Lung (tissue), 17 donors: ENCODE measurements at places on chromosomes 3 and 15.

GRCh38 chr15:83380682-83381081 is 66.5 kb upstream of the SH3GL3 start:
- DNase-seq: peak; percentile 25

DNA sequence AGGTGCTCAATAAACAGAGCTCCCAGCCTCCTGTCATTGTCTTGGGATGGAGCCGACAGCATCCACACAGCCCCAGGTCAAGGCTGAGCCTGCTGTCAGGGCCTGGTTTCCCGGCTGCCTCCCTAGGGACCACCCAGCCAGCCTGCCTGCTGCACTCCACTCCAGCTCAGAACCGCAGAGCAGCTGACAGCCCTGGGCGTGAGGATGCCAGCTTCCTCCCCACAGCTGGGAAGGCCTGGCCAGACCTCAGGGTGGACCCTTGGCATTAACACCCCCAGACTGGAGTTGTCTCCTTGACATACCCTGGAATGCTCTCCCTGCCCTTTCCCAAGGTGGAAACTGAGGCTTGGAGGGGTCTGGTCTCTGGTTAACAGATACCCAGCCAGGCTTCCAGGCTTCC is 112.0 kb downstream of the WNT7A start:
- no peak for DNase-seq

GRCh38 chr3:129502641-129503408 is 25.6 kb upstream of the RHO start:
- no peak for DNase-seq

- DNase-seq: no peak
These were observed 19.5 kb upstream of the PIK3CB start for GRCh38 chr3:138854204-138854603.

DNA sequence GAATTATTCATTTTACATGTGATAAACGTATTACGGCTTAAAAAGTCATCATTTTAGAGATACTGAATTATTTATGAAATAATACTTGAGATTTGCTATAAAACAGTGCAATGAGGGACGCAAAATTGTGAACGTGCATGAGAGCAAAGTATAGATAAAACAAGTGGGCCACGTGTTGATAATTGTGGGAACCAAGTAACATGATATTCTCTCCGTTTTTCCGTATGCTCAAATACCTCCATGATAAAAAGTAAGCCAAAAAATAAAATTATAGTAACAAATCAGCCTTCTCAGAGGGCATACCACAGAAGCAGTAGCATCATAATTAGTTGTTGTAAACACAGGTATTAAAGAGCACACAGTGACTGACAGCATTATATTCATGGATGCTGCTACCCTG is 42.6 kb downstream of the SFMBT1 start:
- no peak for DNase-seq

GRCh38 chr3:114709102-114709501 is 415.3 kb downstream of the TIGIT start:
- no peak for DNase-seq

GRCh38 chr3:122100591-122101463 is 45.7 kb downstream of the CD86 start:
- peak; percentile 2 for DNase-seq

DNA sequence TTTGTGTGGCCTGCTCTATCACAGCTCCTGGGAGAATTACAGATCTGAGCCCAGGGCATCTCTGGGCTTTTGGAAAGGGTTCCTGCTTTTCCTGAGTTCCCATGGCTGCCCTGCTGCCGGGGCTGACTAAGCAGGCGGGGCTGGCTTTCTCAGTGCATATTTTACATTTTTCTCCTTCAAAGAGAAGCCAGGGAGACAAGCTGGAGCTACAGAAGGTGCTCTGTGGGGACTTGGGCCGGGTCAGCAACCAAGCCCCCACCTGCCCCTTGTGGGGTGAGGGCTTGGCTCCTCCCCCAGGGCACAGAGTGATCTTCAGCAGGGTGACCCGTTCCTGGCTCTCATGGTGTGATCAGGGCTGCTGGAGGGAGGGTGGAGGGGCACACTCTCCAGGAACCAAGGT is 17.4 kb downstream of the ABTB1 start:
- peak; percentile 41 for DNase-seq

- no peak for DNase-seq
These were observed 356.1 kb downstream of the OTOL1 start for GRCh38 chr3:161852744-161853143.

DNA sequence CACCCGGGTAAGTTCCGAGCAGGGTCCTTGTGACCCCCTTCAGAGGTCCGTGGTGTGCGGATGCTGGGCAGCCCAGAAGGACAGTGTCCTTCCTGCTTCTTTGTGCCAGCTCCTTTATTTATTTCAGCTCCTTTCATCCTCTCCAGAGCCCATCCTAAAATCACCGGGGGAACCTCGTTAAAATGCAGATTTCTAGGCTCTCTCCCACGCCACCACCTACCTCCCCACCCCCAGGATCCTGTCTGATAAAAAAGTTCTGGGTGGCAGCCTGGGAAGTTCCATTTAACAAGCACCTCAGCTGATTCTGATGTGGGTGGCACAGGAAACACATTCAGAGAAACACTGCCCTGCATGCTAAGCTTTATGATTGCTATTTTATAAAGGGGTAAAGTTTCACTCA is 12.5 kb upstream of the IGF1R start:
- no peak for DNase-seq

GRCh38 chr3:24495326-24495994 is 810 bp upstream of the THRB start:
- peak; percentile 75 for DNase-seq

- DNase-seq: no peak
These were observed 174.8 kb downstream of the CHDH start for GRCh38 chr3:53671192-53671960.

DNA sequence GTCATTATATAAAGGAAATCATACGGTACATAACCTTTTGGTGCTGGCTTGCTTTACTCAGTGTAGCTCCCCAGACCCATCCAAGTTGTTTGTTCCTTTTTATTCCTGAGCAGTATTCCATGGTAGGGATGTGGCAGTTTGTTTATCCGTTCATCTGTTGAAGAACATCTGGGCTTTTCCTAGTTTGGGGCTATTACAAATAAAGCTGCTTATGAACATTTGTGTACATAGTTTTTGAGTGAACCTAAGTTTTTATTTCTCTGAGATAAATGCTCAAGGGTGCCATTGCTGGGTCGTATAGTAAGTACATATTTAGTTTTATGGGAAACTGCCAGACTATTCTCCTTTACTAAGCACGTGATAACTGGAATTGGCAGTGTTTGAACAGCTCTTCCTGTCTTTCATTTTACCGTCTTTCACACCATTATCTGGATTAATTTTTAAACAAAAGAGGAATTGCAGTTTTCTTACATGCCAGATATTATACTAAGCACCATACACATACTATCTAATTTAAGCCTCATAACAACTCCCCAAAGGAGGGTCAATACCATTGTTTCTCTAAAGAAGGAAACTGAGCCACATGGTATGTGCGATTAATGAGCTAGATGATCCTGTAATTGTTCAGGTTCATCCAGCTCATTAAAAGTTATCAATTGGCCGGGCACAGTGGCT is 85.6 kb downstream of the PTPRG start:
- no peak for DNase-seq

GRCh38 chr3:107249132-107249531 is 128.1 kb upstream of the CCDC54 start:
- DNase-seq: no peak

DNA sequence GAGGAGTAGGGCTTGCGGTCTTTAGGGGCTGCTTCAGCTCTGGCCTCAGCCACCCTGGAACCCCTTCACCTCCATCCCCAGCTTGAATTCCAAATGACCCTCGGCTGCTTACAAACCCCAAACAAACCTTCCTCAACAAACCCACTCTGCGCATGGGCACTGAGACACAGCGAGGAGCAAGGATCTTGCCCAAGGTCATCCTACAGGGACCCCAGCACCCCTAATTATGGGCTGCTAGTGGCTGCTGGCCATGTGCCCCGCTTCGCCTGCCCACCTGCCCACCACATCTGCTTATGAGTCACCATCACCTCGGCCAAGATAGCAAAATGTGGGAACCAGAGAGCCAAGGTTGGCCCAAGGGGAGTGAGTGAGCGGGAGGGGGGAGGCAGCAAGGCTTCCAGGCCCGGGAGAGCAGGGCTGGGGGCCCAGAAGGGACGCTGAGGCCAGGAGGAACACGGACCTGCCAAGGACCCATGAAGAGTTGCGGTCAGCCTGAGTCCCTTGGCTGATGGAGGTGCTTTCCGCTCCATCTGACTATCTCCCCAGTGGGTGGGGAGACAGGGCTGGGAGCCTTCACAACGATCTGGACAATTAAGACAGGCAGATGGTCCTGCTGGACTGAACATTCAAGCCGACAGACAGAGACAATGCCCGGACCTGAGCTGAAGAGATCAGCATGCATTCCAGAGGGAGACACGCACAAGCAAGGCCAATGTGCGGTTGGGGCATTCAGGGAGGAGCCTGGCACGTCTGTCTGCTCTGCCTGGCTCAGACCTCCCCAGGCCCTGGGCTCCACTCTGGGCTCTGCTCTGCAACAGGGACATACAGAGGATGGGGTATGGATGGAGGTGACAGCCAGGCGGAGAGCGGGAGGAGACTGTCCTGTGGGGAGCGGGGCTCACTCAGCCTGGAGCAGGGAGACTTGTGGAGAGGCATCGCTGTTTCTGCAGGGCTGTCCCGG is 10.8 kb upstream of the GRIP2 start:
- no peak for DNase-seq

DNA sequence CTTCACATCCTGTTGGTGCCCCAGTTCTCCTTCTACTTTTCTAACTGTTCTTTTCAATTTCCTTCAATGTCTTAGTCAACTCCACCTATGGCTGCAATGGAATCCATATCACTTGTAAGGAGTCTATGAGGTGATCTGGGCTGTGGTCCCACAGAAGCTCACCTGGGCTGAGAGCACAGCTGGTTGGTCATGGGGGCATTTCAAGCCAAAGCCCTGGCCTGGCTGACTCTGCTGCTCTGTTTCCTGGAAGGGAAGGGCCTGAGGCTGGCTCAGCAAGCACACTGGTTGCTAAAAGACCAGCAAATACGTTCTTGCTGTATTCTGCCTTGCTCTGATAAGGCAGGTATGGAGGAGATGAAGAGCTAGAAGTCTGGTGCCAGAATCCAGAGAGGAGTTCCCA is 29.0 kb downstream of the AMOTL2 start:
- no peak for DNase-seq

DNA sequence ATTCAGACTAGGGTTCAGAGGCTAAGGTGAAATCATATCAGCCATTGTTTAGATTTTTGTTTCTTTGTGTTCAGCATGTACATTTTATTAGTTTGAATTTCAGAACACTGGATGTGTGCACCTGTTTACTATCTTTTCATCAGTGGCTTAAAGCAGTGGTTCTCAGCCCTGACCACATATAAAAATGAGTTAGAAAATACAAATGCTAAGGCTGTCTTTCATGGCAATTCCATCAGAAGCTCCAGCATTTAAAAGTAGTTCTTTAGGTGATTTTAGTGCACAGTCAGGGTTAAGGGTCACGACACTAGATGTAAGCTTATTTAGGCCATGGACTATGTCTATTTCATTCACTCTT is 213.5 kb downstream of the NECTIN3 start:
- DNase-seq: no peak

DNA sequence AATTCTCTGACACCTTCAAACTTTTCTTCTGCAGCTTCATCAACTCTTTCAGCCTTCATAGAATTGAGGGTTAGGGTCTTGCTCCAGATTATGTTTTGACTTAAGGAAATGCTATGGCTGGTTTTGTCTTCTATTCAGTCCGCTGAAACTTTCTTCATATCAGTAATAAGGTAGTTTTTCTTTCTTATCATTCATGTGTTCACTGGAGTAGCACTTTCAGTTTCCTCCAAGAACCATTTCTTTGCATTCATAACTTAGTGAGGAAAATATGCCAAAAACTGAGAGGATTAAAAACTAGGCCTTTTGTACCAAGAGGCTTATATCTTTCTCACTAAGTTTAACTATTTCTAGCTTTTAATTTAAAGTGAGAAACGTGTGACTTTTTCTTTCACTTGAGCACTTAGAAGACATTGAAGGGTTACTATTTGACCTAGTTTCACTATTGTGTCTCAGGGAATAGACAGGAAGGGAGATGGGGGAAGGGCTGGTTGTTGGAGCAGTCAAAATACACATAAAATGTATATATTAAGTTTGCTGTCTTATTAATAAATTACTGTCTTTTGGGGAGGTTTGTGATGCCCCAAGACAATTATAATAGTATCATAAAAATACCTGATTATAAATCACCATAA is 1110.1 kb downstream of the TBL1XR1 start:
- no peak for DNase-seq

DNA sequence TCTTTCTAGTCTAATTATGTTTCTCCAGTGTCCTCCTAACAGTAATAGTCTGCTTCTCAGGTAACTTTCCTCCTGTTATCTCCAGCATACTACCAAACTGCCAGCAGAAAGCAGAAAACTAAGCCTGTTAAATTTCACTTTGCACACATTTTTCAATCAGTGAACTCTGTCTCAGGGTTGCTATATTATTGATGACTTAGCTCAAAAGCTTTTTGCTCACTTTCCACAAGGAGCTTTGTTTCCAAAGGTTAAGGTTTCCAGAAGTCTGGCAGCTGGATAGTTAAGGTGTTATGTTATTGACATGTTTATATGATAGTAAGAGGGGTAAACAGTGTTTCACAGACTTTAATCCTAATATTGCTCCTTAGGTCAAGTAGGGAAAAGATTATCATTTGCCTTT is 5.1 kb downstream of the TRPM7 start:
- DNase-seq: no peak

- no peak for DNase-seq
These were observed 4.4 kb downstream of the TMEM45A start for GRCh38 chr3:100496711-100497261.

DNA sequence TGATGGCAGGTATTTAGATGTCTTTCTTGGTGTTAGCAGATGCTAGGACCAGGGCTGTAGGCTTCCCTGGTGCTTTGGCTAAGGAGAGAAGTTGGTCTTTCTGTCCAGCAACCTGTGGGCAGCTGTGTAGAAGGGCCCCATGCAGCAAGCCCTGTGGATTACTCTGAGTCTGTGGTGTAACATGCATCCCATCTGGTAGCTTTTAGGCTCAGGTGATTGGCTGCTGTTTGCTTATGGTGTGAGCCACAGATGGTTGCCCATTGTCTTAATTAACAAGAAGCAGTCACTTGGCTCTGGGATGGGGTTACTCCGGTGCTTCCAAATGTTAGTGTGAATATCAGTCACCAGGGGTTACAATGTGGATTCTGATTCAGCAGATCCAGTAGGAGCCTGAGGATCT is 368.6 kb upstream of the C2CD4B start:
- no peak for DNase-seq

- DNase-seq: peak; percentile 91
These were observed 716.5 kb upstream of the CFAP20DC start for GRCh38 chr3:59766200-59766872.

GRCh38 chr15:38300395-38300794 is 47.8 kb downstream of the SPRED1 start:
- DNase-seq: no peak

DNA sequence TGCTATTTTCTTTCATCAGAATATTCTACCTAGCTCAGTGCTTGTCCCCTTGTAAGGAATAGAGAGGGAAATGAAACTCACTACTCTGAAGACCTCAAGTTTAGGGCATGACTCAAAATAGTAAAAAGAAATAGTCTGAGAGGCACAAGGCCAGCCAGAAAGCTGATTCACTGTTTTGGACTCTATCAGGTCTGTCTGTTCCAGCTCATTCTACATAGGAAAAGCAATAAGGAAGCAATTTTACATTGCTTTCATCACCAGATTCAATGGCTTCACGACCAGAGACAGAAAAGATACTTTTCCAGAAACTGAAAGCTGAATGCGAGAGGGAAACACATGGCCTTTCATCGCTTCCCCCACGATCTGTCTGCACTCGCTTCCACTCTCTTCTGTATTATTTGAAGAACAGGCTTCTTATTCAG is 276.0 kb downstream of the GBE1 start:
- DNase-seq: peak; percentile 27

GRCh38 chr3:177169936-177170722 is 27.2 kb downstream of the TBL1XR1 start:
- DNase-seq: no peak
